ENCODE measurements at places on chromosomes 11 and 22.

- DNase-seq, result no peak
Observed at GRCh38 chr22:34036931-34037330, 116.7 kb upstream of the LARGE1 start.

GRCh38 chr11:8961401-8961800 lies 2.8 kb downstream of the TMEM9B start:
- no peak for DNase-seq

- DNase-seq, result no peak
Observed at GRCh38 chr22:37310815-37311595, 28.7 kb downstream of the CYTH4 start.

DNA sequence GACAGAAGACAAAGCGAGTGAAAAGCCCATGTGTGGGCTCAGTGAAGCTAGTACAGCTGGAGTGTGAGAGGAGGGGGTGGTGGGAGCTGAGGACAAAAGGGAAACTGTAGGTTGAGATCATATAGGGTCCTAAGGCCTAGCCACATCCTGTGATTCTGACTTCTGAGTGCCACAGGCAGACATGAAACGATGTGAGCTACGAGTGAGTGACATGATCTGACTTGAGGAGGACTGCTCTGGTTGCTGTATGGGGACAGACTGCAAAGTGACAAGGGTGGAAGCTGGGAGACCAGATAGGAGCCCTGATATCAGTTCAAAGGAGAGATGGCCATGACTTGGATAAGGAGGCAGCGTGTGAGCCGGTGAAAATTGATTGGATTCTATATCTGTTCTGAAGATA lies 85.4 kb downstream of the MICAL2 start:
- DNase-seq, result peak; percentile 42

DNA sequence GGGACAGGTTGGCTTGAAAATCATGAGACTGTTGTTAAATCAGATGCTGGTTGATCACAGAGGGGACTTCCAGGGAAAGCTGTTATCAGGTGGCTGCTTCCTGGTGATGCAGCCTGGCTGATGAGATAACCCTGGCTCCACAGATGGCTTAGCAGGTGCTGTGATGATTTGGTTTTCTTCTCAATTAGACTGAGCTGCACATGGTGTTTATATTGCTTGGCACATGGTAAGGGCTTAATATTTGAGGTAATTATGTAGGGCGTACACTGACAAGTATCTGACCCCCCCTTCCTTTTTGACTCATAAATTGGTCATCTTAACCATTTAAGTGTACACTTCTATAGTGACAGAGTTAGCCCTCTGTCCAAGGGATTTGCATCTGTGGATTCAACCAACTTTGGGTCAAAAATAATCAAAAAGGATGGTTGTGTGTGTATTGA lies 7.0 kb downstream of the RPS3 start:
- no peak for DNase-seq

DNA sequence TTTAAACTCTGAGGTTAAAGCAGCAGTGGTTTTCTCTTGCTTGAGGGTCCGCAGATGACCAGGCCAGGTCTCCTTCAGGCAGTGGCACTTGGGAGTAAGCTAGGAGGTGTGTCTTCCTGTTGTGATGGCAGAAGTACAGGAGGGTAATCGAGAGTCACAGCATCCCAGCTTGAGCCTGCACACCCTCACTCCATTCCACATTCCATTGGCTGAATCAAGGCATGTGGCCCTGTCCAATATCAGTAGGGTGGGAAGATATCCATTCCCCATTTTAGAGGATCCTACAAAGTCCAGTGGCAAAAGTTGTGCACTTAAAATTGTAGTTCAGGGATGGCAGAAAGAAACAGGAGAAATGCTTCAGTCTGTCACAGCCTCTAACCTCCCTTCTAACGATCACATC lies 23.3 kb downstream of the OSBP2 start:
- DNase-seq, result no peak

DNA sequence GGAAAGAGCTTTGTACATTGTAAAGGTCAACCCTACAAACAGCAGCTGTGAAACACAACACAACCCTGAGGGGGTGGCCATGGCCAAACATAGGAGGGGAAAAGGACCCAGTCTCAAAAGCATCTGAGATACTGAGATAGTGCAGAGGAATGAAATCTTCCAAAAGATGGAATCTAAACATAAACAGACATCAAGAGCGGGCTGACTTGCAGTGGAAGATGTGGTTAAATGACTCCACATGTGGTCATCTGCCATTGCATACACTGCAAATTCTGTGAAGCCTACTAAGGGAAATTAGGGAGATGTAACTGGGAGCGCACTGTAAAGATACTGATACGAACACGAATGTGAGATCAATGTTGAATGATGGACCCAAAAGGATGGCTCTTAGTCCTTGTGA lies 22.0 kb downstream of the BDNF start:
- no peak for DNase-seq

GRCh38 chr11:13039126-13039525 lies 30.0 kb downstream of the RASSF10 start:
- no peak for DNase-seq

GRCh38 chr11:95404370-95404769 lies 173.4 kb upstream of the SESN3 start:
- DNase-seq, result no peak

- no peak for DNase-seq
Observed at GRCh38 chr11:87295237-87295636, 257.5 kb downstream of the TMEM135 start.

GRCh38 chr11:117000014-117000737 lies 98.1 kb downstream of the SIK3 start:
- no peak for DNase-seq
